ENCODE measurements at places on chromosomes 13 and 19.

- no peak for DNase-seq
These were observed 4.1 kb upstream of the ZNF580 start for GRCh38 chr19:55636723-55637122.

GRCh38 chr13:50892210-50892944 lies 17.2 kb upstream of the RNASEH2B start:
- DNase-seq = no peak

DNA sequence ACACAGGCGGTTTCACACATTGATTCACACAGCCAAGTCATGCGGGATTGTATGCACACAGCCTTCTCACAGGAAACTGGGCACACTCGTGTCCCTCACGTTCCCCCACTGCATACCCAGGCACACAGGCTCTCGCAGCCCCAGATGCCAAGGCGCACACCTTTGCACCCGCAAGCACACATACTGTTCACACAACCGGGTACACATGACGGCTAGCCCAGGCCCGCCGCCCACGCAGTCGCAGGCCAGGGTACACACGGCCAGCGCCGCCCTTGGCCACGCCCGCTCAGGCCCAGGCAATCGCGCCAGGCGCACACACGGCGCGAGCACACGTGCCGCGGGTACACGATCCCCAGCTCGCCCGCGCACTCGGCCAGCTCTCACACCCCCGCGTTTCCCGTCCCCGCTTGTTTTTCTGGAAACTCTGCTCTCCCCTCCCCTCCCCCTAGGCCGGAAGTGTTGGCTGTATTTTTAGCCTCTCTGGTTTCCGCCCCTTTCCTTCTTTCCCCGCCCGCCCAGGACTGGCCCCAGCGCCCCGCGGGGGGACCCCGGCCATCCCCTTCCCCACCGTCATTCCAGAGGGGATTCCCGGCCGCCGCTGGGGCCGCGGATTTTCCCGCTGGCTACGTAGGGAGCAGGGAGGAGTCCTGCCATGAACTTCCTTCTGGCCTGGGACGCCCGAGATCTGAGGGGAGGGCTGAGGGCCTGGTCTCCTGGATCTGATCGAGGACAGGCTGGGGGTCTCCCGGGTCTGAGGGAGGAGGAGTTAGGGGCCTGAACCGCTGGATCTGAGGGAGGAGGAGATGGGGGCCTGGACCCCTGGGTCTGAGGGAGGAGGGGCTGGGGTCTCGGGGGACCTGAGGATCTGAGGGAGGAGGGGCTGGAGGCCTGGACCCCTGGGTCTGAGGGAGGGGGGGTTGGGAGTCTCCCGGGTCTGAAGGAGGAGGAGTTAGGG lies 4.0 kb upstream of the ZFP36 start:
- DNase-seq = peak; percentile 61

DNA sequence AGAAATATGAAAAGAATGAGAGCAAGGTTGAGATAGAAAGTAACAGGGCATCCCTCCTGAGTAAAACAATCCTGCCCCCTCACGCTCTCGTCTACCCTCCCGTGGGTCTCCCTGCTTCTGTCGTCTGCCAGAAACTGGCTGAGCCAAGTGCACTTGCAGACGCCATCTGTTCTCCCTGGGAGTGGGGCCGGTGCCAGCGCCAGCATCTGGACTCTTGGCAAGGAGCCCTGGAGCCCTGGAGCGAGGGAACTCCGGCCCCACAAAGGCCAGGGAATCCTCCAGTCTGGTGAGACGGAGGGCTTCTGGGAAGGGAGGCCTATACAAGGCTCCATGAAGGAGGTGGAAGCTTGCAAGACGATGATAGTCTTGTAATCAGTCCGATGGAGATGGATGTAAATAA lies 2.3 kb upstream of the TMEM91 start:
- no peak for DNase-seq

DNA sequence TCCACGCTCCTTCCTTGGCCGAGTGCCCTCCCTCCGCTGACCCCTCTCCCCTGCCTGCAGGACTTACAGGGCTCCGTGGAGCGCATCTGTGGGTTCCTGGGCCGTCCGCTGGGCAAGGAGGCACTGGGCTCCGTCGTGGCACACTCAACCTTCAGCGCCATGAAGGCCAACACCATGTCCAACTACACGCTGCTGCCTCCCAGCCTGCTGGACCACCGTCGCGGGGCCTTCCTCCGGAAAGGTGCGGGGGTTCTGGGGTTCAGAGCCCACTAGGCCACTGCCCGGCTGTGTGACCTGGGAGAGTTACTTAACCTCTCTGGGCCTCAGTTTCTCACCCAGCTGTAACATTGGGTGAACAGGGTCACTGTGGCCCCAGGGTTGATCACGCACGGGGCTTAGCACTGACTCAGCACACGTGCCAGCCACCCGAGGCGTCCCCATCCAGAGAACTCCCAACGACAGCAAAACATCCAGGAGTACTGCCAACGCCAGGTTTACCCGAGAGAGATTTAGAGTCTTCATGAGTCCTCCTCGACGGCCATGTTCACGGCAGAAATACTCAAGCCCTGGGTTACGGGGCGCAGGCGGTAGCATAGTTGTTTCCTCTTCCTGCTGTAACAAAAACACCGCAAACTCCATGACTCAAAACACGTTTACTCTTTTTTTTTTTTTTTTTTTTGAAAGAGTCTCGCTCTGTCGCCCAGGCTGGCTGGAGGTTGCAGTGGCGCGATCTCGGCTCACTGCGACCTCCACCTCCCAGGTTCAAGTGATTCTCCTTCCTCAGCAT lies 9.7 kb upstream of the SPACA4 start:
- DNase-seq = no peak

DNA sequence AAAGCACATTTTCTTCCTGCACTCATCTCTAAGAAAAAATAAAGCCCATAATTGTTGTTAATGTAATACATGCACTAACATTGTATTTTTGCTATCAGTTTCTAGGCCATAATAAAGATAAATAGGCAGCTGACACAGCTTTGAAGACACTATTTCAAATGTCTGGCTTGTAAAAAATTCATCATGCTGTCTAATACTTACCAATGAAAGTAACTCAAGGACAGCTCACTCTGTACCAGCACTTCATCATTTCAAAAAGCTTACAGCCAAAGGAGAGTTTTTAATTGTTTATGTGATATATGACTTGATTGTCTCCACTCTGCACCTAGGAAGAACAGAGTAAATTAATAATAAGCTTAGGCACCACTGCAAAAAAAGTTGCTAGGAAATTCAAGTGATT lies 1423.3 kb upstream of the PCDH20 start:
- DNase-seq = no peak

GRCh38 chr13:28041031-28041461 lies 52.6 kb upstream of the URAD start:
- DNase-seq = no peak

- DNase-seq = no peak
These were observed 142.8 kb upstream of the PCDH9 start for GRCh38 chr13:67372868-67373464.

DNA sequence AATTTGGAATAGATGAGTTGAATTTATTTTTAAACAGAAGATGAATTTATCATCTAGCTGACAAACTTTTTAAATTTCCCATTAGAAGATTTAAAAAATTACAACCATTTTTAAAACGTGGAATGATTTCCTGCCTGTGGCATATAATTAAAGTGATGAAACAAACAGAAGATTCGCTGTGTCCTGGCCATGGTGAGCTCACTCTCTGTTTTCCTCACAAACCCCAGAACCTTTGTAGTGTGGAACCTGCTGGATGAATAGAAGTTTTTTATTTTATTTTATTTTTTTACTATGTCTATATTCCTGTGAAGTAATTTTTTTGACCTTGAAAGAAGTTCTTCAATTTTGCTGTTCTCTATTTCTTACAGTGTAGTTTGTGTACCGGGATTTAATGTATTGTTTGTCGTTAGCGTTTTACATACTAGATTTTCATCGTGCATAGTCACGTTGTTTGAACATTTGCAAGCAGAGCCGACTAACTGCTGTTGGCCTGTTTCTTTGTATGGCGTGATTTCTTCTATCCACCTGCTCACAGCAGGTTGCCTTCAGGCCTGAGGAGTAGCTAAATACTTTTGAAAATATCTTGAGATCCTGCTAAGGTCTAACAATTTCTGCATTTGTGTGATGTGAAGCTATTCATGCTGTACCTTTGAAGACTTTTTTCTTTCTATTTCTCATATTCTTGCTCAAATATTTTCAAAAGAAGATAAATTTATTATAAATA lies 149.2 kb downstream of the GGACT start:
- DNase-seq = no peak

GRCh38 chr13:103006641-103007426 lies 59.4 kb downstream of the SLC10A2 start:
- DNase-seq = no peak

DNA sequence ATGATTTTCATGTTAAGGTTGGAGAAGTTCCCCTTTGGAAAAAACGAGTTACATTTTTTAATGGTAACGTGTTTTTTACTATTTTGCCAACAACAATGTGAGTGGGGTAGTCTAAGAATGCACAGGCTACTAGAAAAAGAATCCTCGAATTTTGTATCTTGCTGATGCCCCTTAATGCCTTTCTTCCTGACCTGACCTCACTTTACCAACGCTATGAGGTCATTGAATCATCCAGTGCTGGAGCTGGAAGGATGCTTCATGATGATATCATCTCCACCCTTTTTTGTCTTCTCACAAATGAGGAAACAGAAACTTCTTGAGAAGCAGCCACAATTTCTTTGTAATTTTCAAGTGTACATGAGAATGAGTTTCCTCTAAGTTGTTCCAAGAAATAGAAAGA lies 8.2 kb upstream of the UBL3 start:
- no peak for DNase-seq

DNA sequence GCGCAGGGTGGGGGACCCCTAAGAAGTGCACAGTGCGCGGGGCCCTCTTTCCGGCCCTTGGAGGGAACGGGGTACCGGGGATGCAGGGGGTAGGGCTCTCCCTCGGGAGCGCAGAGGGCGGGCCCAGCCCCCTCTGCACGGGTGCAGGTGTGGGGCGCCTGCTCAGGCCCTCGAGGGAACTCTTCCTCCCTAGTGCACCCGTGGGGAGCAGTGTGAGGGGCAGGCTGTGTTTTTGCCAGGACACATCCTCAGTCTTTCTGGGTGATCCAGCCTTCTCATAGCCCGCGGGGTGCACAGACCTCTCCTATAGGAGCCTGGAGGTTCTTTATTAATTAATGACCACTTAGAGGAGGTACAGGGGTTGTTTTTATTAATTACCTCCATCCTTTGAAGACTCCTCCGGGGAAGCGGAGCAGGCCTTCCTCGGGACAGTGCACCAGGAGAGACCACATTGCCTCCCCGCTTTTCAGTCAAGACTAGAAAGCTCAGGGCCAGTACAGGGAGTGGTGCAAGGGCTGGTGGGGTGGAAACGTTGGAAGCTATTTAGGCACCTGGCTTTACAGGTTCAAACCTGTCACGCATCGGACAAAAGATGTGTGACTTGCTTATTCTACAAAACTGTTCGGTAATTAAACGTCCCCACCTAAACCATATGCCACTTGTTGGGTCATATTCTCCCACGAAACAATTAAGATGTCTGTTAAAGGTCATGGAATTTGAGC lies 598 bp upstream of the GJB6 start:
- no peak for DNase-seq

DNA sequence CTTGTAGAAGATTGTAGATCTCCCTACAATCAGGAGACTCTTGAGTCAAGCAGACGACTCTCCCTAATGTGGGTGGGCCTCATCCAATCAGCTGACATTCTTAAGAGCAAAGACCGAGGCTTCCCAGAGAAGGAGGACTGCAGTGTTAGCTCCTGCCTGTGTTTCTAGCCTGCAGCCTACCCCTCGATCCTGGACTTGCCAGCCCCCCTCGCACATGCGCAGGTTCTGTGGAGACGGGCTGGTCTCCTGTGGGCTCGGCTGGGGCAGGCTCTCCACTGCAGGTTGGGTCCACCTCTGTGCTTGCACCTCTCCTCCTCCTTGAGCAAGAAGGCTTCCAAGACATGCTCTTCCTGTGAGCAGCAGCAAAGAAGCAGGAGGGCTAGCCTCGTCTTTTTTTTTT lies 185.2 kb upstream of the SOX1 start:
- DNase-seq = no peak

DNA sequence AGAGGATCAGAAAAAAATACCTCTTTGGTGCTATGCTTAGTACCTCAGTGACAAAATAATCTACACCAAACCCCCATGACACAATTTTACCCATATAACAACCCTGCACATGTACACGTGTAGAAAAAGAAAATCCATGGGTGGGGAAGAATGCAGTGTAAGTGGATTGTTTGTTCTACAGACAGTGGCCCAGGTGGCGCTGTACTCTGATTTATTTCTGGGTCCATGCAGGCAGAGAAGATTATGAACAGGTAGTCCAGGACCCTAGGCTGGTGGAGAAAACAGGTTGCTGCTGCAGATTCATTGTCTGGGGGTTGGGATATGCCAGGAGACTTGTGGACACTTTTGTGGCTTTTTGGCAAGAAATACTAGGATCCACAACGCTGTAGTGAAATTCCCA lies 9.1 kb downstream of the ZNF100 start:
- no peak for DNase-seq
